HCT116 (cell line): ENCODE measurements at places on chromosomes 2 and 18.

DNA sequence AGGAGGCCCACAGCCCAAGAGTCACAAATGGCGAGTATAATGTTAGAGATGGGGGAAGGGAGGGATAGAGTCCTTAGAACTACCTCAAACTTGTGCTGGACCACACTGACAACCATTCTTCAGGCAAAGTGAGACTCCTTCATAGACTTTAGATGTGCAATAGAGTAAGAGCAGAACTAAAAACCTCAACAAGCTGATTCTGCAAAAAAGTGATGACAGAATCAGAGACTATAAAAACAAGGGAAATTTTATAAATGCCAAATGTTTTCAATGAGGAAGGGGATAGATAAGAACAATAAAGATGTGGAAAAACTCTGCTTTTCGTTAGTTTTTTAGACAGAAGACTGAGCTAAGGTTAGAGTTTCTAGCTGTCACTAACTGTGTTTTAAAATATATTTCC, 17.7 kb downstream of the SMC6 start:
- DNase-seq = no peak
- no peak overlapping the region for H3K27ac ChIP-seq
- no peaks in the 10 kb centered on the region for H3K27me3 ChIP-seq

- no peaks in the 10 kb centered on the region for H3K36me3 ChIP-seq
- peak within 1 kb of the TSS; percentile 81; the same call in 1 of the 2 replicates for H3K27ac ChIP-seq
These were observed at the start of gene NCK2 for GRCh38 chr2:105744909-105745853. TSS of gene NCK2 (plus strand) at chr2:105744912. CDS start at chr2:105855064, 110,152 bp downstream.

- H3K27me3 ChIP-seq = no peaks in the 10 kb centered on the region
- no peaks in the 10 kb centered on the region for H3K4me1 ChIP-seq
- no peaks in the 10 kb centered on the region for H3K36me3 ChIP-seq
- H3K27ac ChIP-seq = no peak overlapping the region
- no peak for DNase-seq
These were observed 154.8 kb downstream of the COL6A3 start for GRCh38 chr2:237259201-237259600.

DNA sequence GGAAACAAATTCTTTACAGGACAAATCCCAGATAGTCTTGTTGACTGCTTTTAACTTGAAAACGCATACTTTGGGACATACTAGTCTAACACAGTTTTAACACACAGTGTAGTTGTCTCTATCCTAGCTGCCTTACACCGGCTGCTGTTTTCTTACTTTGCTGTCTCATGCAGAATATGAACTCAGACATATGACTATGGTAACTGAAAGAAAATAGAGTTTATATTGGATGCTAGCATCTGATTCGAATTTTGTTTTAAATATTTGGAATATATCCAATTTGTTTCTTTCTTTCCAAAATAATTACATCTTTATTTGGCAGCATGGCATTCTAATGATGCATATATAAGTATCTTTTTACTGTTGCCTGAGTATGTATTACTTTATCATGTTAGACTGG, 69.8 kb downstream of the ANKRD12 start:
- no peak for DNase-seq
- H3K27ac ChIP-seq = no peak overlapping the region
- H3K4me3 ChIP-seq = no peak overlapping the region
- no peaks in the 10 kb centered on the region for H3K27me3 ChIP-seq

DNA sequence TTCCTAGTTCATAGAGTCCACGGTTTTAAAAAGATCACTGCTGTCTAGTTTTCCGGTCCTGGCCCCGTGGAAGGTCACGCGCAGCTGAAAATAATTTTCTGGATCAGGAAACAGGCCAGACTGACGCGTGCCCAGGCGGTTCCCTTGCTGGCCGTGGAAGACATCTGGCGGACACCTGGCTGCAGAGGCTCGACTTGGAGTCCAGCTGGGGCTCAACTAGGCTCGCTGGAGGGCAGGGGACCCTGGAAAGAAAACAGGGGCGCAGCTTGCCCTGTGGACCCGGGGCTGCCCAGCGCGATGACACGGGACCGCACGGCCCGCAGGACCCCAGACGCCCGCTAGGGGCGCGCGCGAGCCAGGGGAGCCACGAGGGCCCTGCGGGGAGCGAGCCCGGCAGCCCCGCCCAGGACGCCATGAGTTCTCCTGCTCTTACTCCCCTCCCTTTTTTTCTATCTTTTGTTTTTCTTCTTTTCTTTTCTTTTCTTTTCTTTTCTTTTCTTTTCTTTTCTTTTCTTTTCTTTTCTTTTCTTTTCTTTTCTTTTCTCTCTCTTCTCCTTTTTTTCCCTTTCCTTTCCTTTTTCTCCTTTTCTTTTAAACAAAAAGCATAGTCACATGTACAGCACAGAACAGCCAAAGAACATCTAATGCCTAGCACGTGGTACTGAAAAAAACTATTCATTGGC, 43.2 kb upstream of the UBE2F start:
- peaks cover 13% of the 10 kb centered on the region for H3K4me1 ChIP-seq
- H3K36me3 ChIP-seq = no peaks in the 10 kb centered on the region
- H3K27me3 ChIP-seq = no peaks in the 10 kb centered on the region
- peak overlapping the region; percentile 51; the same call in 1 of the 2 replicates for H3K27ac ChIP-seq
- peak overlapping the region; percentile 35 for H3K4me3 ChIP-seq

DNA sequence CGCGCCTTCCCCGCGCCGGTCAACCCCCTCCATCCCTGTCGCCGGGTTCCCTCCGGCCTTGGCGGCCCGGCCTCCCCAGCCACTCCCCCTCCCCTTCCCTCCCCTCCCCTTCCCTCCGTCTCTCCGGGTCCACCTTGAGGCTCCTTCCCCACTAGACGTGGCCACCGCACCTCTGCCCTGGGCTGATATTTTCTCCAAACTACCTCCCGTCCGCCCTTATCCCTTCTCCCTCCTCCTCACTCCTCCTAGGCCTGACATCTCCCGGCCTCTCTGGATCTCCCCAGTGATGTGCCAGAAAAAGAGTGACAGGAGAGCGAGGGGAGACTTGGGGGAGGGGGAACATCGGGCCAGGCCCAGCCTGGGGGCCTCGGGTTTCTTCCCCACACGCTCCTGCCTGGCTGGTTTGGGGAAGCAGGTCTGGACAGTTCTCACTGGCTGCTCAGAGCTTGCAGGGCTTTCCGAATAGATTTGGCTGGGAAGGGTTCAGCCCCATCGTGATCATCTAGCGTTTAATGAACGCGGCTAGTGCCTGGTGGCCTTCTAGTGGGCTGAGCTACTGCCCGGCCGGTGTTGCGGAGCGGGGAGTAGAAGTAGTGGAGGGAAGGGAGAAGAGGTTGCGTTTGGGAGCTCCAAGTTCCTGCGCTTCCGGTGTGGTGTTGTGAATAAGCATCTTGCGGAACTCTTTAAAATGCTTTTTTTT, 641 bp downstream of the MAPRE3 start:
- no peak overlapping the region for H3K27ac ChIP-seq
- H3K4me1 ChIP-seq = peaks cover 23% of the 10 kb centered on the region
- no peaks in the 10 kb centered on the region for H3K36me3 ChIP-seq
- H3K4me3 ChIP-seq = peak overlapping the region; percentile 62
- DNase-seq = no peak

- no peak overlapping the region for H3K27ac ChIP-seq
- no peaks in the 10 kb centered on the region for H3K36me3 ChIP-seq
- H3K4me3 ChIP-seq = no peak overlapping the region
- H3K4me1 ChIP-seq = peaks cover 37% of the 10 kb centered on the region
These were observed 49.2 kb upstream of the LGALSL start for GRCh38 chr2:64404743-64405142.

DNA sequence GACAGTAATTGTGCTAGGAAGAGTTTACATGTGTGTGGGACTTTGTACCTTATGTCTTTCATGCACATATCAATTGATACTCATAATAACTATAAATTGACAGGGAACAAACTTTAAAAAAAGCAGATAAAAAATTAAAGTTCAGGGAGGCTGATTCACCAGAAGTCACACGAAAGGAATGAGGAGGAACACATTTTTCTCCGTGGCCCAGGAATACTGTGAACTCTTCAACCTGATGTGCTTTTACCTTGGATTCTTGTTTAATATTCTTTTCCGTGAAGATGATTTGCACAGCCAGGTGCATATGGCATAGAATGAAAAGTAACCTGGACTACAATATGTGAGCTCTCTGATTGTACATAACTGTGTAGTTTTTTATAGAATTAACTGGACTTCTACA, 326.3 kb downstream of the CDH7 start:
- H3K27me3 ChIP-seq = no peaks in the 10 kb centered on the region
- DNase-seq = no peak
- H3K27ac ChIP-seq = no peak overlapping the region

DNA sequence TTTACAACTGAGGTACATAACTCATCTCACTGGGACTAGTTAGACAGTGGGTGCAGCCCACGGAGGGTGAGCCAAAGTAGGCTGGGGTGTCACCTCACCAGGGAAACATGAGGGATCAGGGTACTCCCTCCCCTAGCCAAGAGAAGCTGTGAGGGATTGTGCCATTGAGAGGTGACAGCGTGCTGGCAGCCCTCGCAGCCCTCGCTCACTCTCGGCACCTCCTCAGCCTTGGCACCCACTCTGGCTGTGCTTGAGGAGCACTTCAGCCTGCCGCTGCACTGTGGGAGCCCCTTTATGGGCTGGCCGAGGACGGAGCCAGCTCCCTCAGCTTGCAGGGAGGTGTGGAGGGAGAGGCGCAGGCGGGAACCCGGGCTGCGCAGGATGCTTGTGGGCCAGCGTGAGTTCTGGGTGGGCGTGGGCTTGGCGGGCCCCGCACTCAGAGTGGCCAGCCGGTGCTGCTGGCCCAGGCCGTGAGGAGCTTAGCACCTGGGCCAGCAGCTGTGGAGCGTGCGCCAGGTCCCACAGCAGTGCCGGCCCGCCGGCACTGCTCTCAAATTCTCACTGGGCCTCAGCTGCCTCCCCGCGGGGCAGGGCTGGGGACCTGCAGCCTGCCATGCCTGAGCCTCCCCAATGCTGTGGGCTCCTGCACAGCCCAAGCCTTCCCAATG, 44.5 kb upstream of the FAM110C start:
- no peaks in the 10 kb centered on the region for H3K36me3 ChIP-seq
- DNase-seq = no peak
- H3K27me3 ChIP-seq = no peaks in the 10 kb centered on the region
- no peak overlapping the region for H3K4me3 ChIP-seq
- no peaks in the 10 kb centered on the region for H3K4me1 ChIP-seq

GRCh38 chr2:127048969-127049897, 57.7 kb downstream of the BIN1 start:
- no peaks in the 10 kb centered on the region; the same call in 1 of the 2 replicates for H3K4me1 ChIP-seq
- H3K36me3 ChIP-seq = no peaks in the 10 kb centered on the region
- no peak overlapping the region for H3K4me3 ChIP-seq
- no peaks in the 10 kb centered on the region for H3K27me3 ChIP-seq

DNA sequence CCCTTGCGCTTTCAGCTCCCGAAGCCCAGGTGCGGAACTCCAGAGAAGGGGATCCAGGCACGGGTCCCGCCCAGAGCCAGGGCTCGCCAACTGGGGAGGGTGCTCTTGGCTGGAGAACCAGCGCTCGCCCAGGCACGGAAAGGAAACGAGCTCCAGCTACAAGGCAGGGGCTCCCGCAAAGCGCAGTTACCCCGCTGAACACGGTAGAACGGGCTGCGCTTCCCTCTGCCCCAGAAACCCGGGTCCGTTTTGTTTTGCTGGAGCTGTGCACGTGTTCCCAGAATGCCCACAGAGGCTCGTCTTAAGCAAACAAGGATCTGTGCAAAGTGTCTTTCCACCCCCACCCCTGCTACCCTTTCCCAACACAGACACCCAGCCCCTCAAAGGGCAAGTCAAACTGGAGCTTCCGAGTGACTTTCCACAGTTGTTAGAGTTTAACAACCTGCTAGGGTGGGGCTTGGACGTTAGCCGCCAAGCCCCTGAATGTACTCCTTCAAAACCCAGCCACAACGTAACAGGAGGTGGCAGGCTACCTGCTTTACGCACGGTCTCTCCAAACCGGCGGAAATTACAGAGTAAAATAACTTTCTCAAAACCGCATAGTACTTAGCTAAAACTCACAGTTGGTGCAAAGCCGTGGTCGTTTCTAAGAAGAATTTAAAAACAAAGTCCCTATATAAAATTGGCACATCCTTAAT, 775 bp downstream of the RNF125 start:
- DNase-seq = peak; percentile 26
- peak overlapping the region; percentile 86 for H3K27ac ChIP-seq
- no peaks in the 10 kb centered on the region for H3K36me3 ChIP-seq
- peaks cover 12% of the 10 kb centered on the region for H3K4me1 ChIP-seq

DNA sequence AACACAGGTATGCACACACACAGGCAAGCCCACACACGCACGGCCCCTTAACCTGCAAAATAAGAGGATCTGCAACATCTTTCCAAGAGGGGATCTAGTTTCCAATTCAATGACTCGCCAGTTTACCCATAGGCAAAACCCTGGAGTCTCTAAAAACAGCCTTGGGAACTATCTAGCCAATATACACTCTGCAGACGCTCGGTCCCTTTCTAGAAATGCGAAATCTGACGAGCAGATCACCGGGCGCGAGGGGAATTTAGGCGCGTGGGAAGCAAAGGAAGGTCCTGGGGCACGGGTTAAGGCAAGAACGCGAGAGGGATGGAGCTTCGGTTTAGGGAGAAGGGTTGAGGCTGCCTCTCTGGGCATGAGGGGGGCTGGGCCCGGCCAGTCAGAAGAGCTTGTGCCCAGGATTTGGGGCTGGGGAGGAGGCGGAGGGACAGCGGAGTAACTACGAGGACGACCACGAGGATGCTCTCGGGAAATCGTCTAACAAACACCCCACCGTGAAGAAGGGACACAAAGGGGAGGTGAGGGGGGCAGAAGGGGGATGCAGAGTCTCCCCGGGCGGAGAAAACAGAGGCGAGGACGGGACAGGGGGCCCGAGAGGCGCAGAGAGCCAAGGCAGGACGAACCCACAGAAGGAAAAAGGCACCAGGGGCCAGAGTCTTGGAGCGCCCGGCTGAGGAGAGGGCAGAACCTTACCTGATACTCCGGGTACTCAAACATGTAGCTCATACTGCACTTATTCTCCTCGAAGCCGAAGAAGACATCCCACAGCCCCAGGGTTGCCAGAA, 542 bp downstream of the PGAP1 start:
- DNase-seq = no peak
- peak overlapping the region; percentile 79 for H3K4me3 ChIP-seq
- peak overlapping the region; percentile 74 for H3K27ac ChIP-seq
- H3K4me1 ChIP-seq = no peaks in the 10 kb centered on the region
- H3K36me3 ChIP-seq = no peaks in the 10 kb centered on the region
- no peaks in the 10 kb centered on the region for H3K27me3 ChIP-seq

DNA sequence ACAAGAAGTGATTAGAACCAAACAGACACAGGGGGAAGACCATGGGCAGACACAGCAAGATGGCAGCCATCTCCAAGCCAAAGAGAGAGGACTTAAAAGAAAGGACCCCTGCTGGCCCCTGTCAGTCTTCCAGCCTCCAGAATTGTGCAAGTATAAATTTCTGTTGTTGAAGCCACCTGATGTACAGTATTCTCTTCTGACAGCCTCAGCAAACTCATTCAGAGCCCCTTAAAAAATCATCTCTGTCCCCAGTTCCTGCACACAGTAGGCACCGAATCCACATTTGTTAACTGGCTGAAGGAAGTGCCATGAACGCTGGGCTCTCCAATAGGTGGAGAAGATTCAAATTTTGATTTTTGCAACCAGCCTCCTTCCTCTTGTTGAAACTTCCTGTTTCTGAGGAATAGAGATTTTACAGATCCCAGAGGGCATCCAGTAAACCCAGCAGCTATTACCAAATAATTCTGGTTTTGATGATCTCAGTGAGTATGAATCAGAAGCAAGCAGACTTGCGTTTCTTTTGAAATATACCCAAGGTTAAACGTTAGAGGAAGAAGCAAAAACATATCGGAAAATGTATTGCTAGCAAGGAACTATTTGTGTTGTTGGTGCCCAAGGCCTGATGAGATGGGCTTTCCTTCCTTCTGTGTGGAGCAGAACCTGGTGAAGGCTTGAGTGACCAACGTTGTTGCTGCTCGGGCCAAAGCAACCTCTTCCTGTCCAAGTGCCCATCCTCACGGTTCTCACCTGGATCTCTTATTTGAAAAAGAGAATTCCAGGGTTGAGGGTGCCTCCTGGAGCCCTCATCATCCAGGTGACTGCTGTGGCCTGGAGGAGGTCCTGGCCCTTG, 47.7 kb upstream of the PLB1 start:
- DNase-seq = no peak
- no peaks in the 10 kb centered on the region for H3K27me3 ChIP-seq
- H3K4me3 ChIP-seq = no peak overlapping the region
- H3K4me1 ChIP-seq = peaks cover 55% of the 10 kb centered on the region
